Stimulated activated CD8-positive, alpha-beta memory T cell treated with anti-CD3 and anti-CD28 coated beads, Interleukin-4, amount 100 ng/mL, for 4 hours (primary cell): ENCODE measurements at places on chromosomes 1 and 21.

GRCh38 chr1:47840393-47841190 lies 156.6 kb downstream of the TRABD2B start:
- no peak for DNase-seq

- DNase-seq, result no peak
Measured at GRCh38 chr1:6991266-6991665, 206.0 kb downstream of the CAMTA1 start.

- no peak for DNase-seq
Measured at GRCh38 chr1:168227620-168228019, 1.8 kb downstream of the SFT2D2 start.

- no peak for DNase-seq
Measured at GRCh38 chr1:236143104-236143948, 987 bp downstream of the GPR137B start.

DNA sequence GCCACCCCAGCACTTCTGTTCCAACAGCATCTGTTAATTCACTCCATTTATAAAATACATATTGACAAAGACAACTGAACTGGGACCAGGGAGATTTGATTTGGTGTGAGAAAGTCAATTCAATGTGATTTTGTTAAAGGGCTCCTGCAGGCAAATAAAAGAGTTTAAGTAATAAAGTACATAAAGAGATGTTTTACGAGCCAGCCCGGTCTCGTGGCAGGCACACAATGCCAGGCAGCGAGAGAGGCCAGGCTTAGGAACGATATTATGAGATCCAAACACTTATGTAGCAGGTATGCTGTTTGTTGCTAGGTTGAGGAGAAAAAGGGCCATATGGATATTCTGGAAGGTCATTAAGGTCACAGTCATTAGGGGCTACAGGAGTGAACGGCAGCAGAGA lies 227.1 kb downstream of the KCTD3 start:
- no peak for DNase-seq

- DNase-seq, result no peak
Measured at GRCh38 chr1:234562334-234562733, 47.6 kb downstream of the IRF2BP2 start.

DNA sequence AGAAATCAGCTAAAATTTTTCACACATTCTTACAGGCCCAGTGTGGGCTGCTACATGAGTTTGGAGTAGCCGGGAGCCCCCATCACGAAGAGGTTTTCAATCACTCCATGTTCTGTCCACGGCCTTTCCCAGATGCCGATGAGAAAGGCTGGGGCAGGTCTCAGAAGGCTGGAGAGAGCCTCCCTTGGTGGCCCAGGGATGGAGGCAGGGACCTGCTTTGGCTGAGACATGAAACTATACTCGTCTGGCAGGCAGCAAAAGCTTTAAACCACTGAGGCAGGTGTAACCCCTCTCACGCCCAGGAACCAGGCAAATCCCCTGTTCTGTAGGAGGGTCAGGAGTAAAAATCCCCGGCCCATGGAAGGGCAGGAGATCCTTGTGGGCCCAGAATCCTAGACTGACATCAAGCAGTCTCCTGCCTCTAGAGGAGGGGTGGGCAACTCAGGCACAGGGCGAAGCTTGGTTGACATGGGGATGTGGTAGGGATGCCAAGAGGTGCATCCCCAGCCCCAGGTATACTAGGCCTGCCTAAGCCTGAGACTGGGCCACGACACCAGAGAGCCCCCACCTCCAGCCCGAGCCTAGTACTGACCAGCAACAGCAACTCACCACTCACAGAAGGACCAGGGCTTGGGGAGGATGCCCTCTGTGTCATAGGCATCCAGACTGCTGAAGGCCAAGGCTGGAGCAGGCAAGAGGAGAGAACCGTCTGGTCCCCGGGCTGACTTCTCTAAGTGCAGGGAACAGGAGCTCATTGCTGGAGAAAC lies 9.1 kb downstream of the MMEL1 start:
- no peak for DNase-seq

DNA sequence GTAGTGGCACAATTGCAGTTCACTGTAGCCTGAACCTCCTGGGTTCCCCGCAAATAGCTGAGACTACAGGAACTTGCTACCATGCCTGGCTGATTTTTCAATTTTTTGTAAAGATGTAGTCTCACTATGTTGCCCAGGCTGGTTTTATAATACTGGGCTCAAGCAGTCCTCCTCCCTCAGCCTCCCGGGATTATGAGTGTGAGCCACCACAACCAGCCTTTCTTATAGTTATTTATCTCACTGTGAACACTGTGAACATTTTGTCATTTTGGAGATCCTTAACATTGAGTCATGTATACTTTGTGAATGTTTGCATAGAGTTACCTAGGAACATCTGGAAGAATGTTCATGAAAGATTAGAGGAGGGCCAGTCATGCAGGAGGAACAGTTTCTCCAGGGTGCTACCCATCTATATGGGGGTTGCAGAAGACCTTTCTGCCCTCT lies 127.1 kb upstream of the CACYBP start:
- DNase-seq, result no peak

DNA sequence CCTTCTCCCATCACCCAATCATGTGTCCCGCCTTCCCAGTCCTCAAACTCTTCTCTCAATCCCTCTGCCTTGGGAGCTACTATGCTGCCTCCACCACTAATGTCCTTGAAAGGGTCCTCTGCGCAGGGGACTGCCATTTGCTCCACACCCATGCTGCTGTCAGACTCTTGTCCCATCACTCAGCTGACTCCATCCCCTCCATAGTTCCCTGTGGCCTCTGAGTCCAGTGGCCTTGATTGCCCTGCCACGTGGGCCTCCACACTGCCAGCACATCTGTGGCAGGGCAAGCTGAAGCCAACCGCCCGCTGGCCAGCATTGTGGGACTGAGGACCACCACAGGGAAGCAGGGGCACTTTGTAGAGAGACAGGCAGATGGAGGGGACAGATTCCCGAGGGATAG lies 1.3 kb upstream of the TNNT2 start:
- DNase-seq, result no peak

- no peak for DNase-seq
Measured at GRCh38 chr1:234617986-234618736, 8.2 kb upstream of the IRF2BP2 start.

GRCh38 chr1:42887366-42887765 lies 41.0 kb downstream of the ZNF691 start:
- no peak for DNase-seq

GRCh38 chr21:45828580-45829570 lies 152.7 kb upstream of the COL6A1 start:
- no peak for DNase-seq

DNA sequence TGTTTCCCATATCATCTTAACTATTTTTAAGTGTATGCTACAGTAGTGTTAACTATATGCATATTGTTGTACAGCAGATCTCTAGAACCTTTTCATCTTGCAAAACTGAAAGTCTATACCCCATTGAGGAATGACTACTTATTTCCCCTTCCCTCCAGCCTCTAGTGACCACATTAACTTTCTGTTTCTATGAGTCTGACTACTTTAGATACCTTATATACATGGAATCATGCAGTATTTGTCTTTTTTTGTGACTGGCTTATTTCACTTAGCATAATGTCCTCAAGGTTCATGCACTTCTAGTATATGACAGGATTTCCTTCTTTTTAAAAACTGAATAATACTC lies 96.5 kb upstream of the BTG3 start:
- no peak for DNase-seq

GRCh38 chr1:78797108-78797781 lies 147.6 kb downstream of the IFI44 start:
- DNase-seq, result no peak

DNA sequence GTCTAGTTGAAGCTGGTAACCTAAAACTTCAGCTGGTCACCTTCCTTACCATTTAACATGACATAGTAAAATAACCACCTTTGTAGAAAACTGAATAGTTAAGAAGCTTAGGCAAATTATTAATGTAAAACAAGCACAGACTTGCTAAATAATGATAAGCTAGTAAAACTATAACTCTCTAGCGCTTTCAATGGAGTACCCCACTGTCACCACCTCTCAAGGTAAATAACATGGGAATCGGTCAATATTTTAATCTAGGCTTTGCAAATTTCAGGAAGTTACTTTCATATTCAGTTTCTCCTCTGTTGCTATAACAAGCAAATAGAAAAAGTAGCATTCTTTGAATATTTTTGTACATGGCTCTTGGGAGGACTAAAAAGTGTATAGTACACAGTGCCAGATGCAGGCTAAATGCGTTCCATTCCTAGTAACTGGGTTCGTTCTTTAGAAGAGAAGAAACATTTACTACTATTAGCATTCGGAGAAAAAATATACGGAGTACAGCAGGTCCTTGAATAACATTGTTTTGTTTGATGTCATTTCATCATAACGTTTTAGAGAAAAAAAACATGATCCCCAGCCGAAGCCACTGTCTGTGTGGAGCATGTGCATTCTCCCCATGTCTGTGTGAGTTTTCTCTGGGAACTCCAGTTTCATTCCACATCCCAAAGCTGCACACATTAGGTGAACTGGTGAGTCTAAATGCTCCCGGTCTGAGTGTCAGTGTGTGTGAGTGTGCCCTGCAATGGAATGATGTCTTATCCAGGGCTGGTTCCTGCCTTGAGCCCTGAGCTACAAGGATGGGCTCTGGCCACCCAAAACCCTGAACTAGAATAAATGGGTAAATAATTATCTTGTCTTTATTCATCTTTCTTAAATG lies 52.5 kb downstream of the EPRS1 start:
- DNase-seq, result no peak

GRCh38 chr1:197159461-197159860 lies 13.0 kb upstream of the ASPM start:
- no peak for DNase-seq

- DNase-seq, result no peak
Measured at GRCh38 chr1:183073320-183073719, 50.1 kb downstream of the LAMC1 start.

DNA sequence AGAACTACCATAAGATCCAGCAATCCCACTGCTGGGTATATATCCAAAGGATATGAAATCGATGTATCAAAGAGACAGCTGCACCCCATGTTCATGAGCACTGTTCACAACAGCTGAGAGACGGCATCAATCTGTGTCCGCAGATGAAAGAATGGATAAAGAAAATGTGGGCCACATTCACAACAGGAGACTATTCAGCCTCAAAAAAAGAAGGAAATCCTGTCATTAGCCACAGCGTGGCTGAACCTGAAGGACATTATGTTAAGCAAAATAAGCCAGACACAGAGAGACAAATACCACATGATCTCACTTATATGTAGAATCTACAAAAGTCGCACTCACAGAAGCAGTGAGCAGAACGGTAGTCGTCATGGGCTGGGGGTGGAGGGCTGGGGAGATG lies 99.2 kb upstream of the IFFO2 start:
- DNase-seq, result no peak

GRCh38 chr21:27681038-27681437 lies 714.1 kb upstream of the ADAMTS5 start:
- no peak for DNase-seq

DNA sequence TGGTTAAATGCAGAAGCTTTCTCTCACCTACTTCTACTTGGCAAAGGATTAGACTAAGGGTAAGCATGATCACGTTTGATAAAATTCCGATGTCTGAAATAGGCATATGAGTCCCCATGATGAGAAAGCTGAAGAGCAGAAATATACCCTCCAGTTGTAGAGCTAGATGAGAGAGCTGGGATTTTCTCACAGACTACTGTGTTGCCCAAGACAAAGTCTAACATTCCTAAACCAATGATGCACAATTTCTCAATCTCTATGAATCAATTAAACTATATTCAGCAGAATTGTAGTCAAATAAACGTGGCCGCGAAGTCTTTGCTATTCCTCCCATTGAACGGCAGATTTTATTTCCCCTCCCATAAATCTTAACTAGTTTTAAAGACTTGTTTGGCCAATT lies 699.2 kb downstream of the KCNT2 start:
- DNase-seq, result no peak

- DNase-seq, result no peak
Measured at GRCh38 chr1:102593276-102593675, 515.0 kb downstream of the COL11A1 start.

DNA sequence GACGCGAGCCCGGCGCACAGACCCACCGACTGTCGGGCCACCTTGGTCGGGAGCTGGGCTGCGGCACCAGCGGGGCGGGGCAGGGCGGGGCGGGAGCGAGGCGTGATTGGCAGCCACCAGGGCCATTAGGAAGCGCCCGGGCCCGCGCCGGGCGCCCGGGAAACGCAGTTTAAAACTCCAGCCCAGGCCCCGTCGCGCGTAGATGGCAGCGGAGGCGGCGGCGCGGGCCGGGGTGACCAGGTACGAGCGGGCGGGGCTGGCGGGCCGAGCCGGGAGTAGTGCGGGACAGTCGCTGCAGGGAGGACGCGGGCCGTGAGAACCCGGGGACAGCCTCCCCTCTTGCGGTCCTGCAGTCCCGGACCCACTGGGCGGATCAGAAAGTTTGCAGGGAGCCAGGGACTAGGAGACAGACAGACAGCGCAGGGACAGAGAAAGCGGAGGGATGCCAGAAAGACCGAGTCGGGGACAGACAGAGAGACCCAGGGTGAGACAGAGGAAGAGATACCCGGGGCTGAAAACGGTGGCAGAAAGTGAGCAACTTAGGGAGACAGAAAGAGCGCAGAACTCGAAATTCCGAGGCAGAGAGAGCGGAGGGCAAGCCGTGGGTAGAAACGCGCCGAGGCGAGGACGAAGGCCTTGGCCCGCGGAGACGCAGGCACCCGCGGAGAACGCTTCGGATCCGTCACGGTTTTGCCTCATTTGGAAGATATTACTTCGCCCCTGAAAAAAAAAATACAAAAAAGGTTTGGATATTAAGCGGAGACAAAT lies at the start of gene DMBX1:
Gene DMBX1, plus strand, starts transcription at position 199 of the 768 bp plus-strand sequence. CDS start 17,175 bp downstream, outside the sequence.
- DNase-seq, result no peak

DNA sequence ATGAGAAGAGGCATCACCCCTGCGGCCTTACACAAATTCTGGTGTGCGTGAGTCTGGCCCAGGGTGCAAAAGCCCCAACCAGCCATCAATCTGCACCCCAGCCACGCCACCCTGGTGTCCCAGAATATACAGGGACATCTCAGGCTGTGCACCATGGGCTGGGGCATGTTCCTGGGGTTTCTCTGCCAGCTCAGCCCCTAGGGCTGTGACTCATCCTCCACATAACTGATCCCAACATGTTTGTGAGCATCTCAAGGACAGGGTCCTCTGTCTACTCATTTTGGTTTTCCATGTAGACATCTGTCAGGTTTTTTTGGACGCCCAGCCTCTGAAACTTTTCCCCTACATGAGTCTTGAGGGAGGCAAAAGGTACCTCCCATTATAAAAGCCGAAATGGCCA lies 511 bp downstream of the ZNF683 start:
- DNase-seq, result no peak

- no peak for DNase-seq
Measured at GRCh38 chr1:39895731-39896480, 5.8 kb downstream of the MYCL start.

DNA sequence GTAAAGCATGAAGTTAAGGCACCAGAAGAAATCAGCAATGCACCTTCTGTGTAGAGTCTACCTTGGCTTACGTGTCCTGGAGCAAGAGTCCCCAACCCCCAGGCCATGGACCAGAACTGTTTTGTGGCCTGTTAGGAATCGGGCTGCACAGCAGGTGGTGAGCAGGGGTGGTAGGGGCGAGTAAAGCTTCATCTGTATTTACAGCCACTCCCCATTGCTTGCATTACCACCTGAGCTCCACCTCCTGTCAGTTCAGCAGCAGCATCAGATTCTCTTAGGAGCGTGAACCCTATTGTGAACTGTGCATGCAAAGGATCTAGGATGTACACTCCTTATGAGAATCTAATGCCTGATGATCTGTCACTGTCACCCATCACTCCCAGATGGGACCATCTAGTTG lies 21.5 kb downstream of the ZMYND12 start:
- no peak for DNase-seq
